Activated CD8-positive, alpha-beta memory T cell treated with anti-CD3 and anti-CD28 coated beads for 48 hours (primary cell): ENCODE measurements at places on chromosomes 2 and 18.

DNA sequence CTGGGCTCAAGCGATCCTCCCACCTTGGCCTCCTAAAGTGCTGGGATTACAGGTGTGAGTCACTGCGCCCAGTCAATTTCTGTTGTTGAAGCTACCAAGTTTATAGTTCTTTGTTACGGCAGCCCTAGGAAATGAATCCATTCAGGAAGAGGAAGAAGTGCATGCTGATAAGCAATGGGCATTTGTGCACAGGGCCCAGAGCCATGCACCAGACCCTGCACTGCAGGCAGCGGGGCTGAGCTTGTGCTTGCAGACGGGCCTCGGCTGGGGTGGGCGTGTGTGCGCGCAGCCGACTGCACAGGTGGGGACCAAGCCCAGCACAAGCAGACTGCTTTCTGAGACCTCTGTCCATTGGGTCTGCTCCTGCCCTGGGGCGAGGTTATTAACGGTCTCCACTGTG is 144.6 kb downstream of the CABLES1 start:
- DNase-seq, result no peak

DNA sequence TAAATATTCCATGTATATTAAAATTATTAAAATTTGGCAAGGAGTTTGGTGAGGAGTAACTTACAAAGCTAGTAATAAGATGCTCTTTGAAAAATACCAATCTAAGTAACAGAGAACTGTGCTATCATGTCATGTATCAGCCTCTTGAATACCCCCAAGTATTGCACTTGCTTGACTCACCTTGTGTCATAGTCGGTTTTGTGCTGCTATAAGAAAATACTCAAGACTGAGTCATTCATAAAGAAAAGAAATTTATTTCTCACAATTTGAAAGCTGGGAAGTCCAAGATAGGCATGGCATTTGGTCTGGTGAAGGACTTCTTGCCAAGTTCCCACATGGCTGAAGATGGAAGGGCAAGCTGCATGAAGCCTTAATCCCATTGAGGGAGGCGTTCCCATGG is 179.2 kb downstream of the MEMO1 start:
- DNase-seq, result no peak

GRCh38 chr18:32355896-32356295 is 114.8 kb downstream of the GAREM1 start:
- no peak for DNase-seq

DNA sequence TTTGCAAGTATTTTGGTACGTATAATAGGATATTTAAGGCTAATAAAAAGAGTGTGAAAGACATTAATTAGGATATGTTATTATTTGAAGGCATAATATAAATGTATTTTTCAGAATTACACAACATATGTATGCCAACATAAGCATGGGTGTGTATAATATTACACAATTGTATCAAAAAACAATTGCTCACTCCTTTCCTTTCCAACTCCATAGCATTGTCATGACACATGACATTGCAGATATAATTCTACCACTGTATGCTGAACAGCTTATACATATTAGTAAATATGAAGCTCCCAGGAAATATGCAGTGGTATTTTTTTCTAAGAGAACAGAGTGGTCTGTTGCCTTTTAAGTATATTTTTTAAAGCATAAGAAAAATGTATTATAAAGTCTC is 593.1 kb downstream of the TMX3 start:
- DNase-seq, result no peak

DNA sequence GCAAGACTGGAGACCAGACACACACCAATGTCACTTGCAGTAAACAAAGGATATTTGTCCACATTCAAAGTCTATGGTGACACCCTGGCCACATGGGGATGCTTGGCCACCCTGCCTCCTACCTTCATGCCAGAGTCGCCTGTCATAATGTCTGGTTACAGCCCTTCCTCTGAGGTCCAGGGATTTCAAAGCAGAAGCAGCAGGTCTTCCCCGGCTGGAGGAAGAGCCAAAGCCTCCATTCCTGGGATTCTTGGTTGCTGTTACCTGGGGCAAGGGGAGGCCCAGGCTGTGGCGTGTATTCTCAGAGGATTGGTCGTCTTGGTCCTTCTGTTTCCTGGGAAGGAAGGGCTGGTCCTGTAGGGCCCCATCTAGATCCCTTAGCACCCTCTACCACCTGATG is 2.3 kb upstream of the ALPP start:
- DNase-seq, result no peak

- DNase-seq, result no peak
These were observed 210.7 kb upstream of the RASGRP3 start for GRCh38 chr2:33265584-33266338.

DNA sequence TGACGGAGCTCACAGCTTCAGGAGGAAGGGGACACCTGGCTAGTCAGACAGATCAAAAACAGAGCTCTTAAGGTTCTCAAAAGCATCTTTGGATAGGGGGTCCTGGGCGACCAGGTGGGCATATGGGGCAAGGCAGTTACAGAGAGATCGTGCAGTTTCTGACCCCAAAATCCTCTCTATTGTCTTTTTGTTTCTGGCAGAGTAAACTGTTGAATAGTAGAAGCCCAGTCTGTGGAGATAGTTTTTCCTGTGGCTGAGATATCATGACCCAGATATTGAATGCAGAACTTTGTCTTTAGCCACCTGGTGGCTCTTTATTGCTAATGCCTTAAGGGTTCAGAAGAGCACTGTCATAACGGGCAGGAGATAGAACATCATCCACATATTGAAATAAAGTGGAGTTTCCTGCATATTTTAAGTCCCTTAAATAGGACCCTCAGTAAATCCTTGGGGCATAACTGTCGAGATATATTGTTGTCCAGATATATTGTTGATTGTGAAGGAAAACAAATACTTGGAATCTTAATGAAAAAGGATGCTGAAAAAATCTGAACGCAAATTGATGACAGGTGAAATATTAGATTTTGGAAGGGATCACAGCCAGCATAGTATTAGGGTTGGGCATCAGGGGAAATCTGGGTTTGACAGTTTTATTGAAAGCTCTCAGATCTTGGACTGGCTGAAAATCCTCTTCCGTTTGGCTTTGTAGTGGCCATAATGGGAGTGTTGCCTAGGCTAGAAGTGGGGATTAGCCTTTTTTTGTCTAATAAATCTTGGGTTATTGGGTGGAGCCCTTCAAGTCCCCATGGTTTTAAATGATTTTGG is 14.1 kb upstream of the ZDBF2 start:
- DNase-seq, result no peak

DNA sequence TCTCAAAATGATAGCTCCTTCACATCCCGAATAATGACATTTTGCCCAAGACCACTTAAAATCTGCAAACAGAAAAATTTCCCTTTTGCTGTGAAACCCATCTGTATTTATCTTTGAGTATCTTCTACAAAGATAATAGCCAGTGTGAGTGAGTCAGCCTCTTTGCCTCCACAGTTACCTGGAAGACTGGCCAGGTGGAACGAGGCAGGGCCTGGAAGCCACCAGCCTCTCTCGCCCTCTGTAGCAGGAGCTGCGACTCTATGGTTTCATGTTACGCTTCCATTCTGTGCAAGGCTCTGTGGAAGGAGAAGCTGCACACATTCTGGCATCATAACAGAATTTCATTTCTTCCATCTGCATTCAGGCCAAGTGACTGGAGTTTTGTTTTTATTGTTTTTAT is 9.5 kb downstream of the ELP2 start:
- no peak for DNase-seq

GRCh38 chr2:126536605-126537200 is 119.3 kb upstream of the GYPC start:
- no peak for DNase-seq

DNA sequence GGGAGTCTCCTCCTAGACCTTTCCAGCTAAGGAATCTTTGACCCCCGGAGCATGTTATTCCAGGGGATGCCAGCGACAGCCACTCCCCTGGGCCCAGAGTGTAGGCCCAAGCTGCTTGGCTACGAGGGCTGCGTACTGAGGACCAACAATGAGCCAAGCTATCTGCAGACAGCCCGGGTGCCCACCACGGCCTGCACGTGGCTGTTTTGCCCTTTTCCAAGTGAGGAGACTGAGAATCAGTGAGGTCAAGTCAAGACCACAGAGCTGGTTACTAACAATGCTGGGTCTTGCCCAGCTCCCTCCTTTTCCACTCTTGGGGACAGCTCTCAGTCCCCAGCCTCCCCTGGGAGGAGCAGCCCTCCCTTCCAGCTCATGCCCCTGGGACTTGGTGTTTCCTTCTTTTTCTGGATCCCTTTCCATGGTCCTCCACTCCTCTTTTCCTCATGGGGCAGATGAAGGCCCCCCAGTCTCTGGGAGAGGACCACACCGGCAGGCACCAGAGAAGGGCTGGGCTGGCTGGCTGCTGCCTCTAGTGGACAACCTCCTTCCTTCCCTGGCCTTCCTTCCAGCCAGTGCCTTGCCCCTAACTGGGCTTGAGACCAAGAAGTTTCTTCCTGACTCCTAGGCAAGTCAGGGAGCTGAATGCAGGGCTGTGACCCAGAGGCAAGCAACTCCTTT is 550 bp upstream of the MALL start:
- no peak for DNase-seq

GRCh38 chr2:25602333-25602723 is 71.0 kb downstream of the DTNB start:
- no peak for DNase-seq

DNA sequence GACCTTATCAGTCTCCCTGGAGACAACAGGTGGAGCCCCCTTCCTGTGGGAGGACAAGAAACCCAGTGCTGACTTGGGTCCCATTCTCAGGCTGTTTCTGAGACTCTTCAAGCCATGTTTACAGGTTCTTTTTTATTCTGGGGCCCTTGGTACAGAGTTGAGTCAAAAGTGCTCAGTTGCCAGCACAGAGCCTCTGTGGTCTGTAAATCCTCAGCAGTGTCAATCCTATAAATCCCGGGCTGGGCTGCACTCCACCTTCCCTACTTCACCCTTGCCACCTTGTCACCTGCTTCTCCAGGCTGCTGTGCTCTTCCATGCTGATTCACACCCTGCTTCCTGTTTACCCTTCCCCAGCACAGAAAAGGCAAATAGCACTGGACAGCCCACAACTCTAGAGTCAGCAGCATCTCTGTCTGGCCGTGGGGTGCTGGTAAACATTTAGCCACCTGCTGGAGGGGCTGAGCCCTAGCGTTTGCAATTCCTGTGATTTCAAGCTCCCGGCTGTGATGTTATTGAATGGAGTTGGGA is 74.7 kb downstream of the TNFRSF11A start:
- DNase-seq, result no peak

- no peak for DNase-seq
These were observed 24.6 kb downstream of the THAP4 start for GRCh38 chr2:241612156-241613016.

- DNase-seq, result no peak
These were observed 2.3 kb upstream of the GTF3C3 start for GRCh38 chr2:196801674-196802261.

DNA sequence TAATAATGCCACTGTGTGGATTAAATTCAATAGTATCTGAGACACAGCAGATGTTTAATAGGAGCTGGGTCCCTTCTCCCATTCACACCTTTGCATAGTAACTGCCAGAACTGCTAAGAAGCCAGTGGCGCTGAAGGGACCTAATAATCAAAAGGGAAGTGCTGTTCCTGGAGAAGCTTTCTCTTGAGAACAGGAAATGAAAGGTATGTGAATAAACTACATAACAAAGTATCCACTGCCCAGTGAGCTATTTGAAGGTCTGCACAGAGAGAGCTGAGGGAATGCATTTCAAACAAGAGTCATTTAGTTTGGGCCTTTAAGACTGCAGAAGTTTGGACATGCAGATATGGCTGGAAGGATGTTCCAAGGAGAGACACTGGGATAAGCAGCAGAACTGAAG is 56.1 kb upstream of the KIDINS220 start:
- no peak for DNase-seq

- DNase-seq, result no peak
These were observed 111.8 kb downstream of the HDAC4 start for GRCh38 chr2:239288951-239289511.

GRCh38 chr2:145302886-145303285 is 783.0 kb upstream of the ZEB2 start:
- no peak for DNase-seq

DNA sequence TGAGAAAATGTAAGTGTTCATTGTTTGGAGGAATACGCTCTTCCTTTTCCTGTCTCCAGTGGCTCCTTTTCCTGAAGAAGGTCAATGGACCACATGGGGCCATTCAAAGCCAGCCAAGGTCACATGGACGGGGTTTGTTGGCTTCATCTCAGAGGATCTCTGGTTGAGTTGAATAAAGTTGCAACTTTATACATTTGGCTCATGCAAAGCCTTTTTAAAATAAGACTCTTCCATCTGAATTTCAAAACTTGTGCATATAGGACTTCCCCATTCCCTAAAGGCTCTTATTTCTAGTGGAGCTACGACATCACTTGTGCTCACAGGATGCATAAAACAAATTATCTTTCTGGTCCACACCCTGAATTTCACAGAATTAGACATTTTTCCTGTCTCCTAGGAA is 235.5 kb downstream of the CMPK2 start:
- DNase-seq, result no peak

GRCh38 chr2:29053223-29053622 is 21.1 kb downstream of the PCARE start:
- no peak for DNase-seq
